ENCODE measurements at places on chromosomes 6 and 20.
A peak's percentile ranks its signal among the peaks of the same experiment; 100 is the strongest.

- peak; percentile 30 for DNase-seq
These were observed 1.7 kb downstream of the ULBP1 start for GRCh38 chr6:149965194-149966020.

- DNase-seq = peak; percentile 43
These were observed 12.7 kb downstream of the IL17F start for GRCh38 chr6:52231406-52232127.

DNA sequence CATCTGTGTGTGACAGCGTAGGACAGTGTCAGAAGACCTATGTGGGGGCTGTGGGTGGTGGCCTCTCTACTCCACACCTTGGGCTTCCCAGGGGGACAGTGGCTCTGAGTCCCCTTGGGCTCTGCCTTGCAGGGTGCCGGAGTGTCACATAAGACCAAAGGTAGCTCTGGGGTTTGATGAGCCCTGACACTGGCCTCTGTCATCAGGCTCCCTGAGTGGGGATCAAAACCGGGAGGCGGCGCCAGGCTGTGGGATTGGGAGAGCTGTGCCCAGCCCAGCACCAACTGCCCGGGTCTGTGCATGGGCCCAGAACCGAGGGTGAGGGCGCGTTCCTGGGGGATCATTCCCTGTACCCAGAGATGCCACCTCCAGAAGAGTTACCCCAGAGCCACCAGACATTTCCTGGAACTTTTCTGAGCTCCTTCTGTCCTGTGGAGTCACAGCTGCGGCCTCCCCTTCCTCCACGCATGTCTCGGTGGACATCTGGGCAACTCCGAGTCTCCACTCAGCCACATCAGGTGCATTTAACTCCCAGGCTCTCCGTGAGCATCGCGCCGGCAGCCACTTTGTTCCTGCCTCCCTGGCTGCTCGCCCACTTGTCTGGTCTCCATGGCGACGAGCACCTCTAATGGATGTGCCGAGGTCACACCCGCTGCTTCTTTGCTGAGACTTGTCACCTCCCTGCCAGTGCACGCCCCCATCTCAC, 94.7 kb downstream of the TMEM242 start:
- no peak for DNase-seq

GRCh38 chr6:79864001-79864400, 83.4 kb downstream of the ELOVL4 start:
- DNase-seq = no peak

GRCh38 chr6:124888581-124889371, 73.5 kb upstream of the RNF217 start:
- DNase-seq = no peak

DNA sequence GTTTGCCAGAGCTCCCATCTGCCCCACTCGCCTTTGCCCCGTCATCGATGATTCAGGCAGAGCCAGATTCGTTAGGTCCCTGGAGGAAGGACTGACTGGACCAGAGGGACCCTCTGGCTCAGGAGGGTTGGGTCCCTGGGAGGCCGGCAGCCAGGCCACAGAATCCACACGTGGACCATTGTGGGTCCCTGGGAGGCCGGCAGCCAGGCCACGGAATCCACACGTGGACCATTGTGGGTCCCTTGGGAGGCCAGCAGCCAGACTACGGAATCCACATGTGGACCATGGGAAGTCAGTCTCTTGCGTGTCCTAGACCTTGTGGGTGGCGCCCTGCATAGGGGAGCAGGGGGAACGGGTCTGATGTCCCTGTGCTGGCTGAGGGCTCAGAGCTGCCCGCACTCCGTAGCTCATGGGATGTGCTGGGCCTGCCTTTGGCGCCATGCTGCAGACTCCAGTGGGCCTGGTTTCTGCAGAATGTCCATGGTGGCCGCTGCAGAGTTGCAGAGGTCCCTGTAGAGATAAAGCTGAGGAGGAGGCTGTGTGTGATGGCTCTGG, 23.5 kb downstream of the UCKL1 start:
- DNase-seq = no peak

DNA sequence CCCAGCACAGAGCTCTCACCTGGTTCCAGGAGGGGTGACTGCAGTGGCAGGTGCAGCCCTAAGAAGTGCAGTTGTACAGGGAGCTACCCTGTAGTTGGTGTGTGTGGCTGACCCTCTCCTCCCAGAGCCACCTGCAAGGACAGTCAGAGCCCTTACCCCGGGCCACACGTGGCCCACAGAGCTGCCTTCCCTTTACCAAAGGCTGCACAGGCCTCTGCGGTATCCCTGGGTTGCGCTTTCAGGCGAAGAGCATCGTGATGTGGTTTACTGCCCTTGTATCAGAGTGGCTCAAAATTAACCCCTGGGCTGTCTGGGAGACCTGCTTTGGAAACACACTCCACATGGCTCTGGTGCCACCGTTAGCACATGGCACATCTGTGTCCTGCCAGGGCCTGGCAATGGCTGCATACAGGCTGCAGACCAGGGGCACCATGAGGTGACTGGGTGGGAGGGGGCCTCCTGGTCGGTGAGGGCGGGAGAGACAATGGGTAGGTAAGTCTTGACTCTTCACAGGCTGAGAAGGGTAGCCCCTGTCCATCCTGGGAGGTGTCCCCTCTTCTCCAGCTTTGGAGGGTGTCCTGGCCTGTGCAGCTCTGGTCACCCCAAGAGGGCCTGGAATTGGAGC, 81.5 kb downstream of the CDH4 start:
- no peak for DNase-seq

GRCh38 chr20:38261054-38261390, 487 bp upstream of the KIAA1755 start:
- DNase-seq = no peak

- peak; percentile 85 for DNase-seq
These were observed 58.0 kb downstream of the SULF2 start for GRCh38 chr20:47727170-47727880.

- DNase-seq = no peak
These were observed 48.6 kb upstream of the LGSN start for GRCh38 chr6:63368347-63368746.

DNA sequence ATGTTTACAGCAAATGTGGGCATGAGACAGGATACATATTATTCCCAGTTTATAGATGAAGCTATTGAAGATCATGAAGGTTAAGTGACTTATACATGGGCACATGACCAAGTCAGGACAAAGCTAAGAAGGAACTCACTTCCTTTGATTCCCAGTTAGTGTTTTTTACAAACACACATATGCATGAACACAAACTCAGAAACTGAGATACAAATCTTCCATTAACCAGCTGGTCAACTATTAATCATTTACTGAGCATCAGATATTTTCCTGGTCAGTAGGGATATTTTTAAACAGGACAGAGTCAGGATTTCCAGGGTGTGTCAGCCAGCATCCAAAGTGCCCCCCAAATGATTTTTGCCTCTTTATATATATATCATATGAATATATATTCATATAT, 222.2 kb downstream of the OGFRL1 start:
- DNase-seq = no peak

- no peak for DNase-seq
These were observed 220.1 kb upstream of the GGTLC1 start for GRCh38 chr20:24208652-24209051.

DNA sequence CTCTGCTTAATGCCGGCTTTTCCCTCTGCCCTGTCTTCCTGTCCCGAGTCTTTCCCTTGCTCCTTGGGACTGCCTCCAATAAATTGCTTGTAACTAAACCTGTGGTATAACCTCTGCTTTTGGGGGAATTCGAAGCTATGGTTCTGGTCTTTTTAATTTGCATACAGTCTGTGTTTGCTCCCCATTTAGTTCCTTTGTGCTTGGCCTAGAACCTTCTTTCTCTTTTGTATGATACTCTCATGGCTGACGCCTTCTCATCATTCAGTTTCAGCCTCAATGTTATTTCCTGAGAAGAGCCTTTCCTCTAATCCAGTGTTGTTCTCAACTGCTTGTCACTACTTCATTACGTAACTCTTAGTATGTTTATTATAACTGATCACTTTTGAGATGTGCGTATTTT, 248.0 kb downstream of the PHF3 start:
- DNase-seq = no peak

DNA sequence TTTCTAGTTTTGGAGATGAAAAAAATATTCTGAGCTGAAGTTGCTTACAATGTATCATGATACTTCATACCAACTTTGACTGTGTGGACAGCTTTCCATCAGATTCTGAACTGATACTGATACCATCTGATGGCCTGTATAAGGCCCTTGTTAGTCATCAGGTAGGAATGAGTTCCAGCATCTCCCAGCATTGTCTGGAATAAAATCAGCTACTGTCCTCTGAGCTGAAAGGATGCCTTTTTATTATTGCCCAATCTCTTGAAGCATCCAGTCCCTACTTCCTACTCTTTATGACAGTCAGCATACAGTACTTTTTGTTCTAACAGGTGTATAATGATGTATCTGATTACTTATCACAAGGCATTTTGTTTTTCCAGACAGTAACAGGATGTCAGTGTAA, 70.6 kb upstream of the EYA4 start:
- DNase-seq = no peak
